Fibroblast of skin of abdomen (primary cell): ENCODE measurements at places on chromosomes 12 and 14.

DNA sequence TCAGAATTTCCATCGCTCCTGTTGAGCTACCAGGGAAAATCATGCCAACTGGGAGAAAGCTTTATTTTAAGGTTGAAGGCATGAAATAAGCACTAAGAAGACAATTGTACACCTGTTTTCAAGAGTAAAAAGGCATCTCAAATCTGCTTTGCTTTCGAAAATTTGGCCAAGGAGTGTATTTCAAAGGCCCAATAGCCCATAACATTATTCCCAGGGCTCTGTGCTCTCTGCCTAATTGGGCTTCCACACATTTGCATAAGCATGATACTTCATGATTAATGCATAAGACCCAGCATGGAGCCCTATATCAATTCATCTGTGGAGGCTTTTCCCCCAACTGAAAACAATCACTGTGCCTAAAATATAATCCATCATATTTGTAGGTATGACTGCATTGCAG lies 258.5 kb downstream of the NOVA1 start:
- no peak for DNase-seq

DNA sequence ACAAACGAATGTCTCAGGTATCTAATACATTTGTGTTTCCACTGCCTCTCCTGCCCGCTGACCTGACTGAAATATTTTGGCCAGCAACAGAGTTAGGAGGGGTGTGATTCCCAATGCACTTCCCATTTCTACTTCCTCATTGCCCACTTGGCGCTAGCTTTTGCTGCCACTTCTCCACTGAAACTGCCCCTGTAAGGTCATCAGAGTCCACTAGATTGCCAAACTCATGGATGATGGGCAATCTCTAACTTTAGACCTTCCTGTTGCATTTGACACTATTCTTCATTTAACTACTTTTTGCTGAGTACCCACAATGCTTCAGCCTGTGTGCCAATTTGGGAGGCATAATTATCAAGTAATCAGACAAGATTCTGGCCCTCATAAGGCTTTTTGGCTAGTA lies 40.8 kb downstream of the GPR65 start:
- no peak for DNase-seq

GRCh38 chr14:50928002-50928635 lies 16.2 kb downstream of the PYGL start:
- peak; percentile 65 for DNase-seq

DNA sequence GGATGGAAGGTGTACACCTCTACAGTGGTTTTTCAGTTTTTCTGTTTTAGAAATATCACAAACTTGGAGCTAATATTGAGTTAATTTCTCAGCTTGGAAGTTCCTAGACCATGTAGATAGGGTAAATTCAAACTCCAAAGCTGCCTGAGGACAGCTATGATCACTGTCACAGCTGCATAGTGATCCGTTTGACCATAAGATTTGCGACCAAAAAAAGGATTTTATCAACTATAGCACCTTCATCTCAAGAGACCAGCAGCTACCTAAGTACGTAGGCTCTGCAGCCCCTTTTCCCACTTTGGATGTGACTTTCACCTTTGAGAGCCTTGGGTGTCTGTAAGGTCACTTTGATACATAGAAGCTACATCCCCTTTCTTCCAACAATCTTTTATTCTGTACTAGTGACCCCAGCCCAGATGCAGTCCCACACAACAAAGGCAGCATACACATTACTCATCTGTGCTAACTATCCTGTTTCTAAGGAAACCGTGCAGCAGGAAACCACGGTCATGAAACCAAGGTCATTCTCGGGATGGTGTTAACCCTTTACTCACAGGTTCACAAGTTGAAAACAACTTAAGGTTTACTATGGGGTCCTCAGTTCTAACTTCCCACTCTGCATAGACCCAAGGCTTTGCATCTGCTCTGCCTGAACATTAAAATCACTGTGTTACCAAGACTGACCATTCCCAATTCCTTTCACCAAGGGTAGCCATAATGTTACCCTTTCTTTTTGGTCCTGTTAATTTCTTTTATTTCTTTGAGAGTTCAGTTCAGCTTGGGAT lies 75.4 kb downstream of the IFT81 start:
- DNase-seq: peak; percentile 58

- DNase-seq: no peak
Observed at GRCh38 chr12:122124370-122124769, 45.8 kb downstream of the MLXIP start.

DNA sequence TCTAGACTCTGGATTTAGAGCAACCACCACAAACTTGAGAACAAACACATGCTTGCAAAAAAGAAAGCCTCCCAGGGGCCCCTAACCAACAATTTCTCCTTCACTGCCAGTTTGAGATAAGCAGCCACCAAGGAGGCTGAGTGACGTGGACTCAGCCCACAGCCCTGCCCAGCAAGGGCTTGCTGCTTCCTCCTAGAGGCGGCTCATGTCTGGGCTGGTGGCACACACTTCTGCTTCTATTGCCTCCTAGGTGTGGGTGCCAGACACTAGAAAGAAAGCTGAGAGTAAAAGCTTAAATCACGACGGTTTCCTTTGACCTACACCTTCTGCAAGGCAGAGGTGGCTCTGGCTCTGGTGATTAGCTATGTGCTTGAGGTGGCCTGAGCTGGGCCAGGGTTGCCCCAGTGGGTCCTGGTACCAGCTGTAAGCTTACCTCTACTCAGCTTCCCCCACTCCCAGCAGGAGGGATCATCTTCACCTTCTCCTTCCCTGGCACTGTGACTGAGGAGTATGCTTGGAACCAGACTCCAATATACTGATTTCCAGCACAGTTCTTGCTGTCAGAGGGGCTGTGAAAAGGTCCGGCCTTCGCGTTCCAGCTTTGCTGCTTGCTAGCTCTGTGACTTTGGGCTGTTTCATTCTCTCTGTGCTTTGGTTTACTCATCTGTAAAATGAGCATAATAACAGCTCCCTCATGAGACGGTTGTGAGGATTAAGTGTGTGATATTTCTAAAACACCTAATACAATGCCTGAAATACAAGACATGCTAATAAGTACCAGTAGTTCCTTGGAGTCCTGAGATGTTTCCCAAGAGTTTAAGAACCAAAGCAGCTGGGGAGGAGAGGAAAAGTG lies 89.7 kb upstream of the PARP11 start:
- no peak for DNase-seq

DNA sequence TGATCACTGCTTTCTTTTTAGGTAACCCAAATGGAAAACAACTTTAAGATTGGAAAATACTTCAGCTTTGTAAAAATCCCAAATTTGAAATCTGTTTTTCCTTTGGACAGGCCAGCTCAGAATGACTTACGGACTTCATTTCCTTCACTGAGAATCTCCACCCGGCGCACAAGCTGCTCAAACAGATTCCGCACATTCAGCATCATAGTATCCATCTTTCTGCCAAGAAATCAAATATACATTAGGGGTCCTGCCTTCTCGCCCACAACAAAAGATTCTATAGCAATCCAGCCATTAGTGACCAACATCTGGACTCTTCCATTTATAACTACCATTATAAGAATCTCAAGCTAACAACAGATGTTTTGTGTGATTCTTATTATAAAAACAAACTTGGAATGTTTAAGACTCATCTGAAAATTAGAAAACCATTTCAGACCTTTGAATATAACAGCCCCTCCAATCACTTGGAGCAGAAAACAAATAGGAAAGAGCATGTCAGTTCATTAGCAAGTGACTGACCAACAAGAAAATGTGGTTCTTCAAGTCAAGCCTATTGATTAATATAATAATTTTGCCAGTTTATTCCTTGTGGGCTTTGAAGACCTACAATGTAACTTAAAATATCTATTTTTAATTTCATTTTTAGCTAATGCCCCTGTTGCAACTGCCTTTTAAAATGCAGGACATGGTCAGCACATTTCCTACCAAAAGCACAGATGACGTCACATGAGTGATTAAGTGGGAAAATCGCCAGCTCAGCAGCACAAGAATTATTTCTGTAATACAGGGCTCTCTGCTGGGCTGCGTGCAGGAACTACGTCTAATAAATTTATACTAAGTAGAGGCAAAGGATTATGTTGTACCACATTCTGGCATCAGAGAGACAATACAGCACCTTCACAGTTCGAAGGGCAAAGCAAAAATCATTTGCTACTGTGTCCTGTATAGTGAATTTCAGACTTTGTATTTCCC lies 8.5 kb downstream of the RACGAP1 start:
- DNase-seq: peak; percentile 87

DNA sequence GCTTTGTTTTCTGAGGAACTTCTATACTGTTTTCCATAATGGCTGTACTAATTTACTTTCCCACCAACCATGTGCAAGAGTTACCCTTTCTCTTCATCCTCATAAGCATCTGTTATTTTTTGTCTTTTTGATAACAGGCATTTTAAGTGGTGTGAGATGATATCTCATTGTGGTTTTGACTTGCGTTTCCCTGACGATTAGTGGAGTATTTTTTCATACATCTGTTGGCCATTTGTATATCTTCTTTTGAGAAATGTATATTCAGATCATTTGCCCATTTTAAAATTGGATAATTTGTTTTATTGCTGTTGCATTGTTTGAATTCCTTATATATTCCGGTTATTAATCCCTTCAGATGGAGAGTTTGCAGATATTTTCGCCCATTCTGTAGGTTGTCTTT lies 10.2 kb upstream of the HMGA2 start:
- DNase-seq: peak; percentile 23

DNA sequence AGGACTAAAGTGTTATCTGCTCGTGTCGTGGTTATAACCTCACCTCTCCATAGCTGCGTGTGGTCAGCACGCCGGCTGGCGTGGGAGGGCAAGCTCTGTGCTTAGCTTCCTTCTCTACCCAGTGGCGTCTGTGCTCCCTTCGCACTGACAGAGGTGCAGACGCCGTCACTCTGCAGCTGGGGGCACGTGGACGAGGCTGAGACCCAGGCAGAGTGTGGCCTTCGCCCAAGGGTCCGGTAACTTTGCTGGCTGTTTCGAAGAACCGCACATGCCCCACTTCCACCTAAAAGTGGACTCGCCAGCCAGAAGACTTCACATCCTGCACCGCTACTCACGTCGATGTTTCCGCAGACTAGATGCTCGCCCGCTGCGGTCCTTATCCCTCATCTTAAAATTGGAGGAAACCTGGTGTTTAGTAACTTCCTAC lies 35.9 kb upstream of the DYNC1H1 start:
- no peak for DNase-seq
